ENCODE measurements at places on chromosomes 4 and X. TPM values are rescaled to one million over a fixed set of nuclear protein-coding genes. Genes with fewer than 3 reads are reported as not detected.

GRCh38 chrX:139287155-139287924 lies 243.2 kb upstream of the F9 start:
- no peak for DNase-seq
- no peak overlapping the region for H3K4me3 ChIP-seq
- H3K4me1 ChIP-seq = no peaks in the 10 kb centered on the region
- no peaks in the 10 kb centered on the region for H3K27me3 ChIP-seq
- no peak overlapping the region for H3K27ac ChIP-seq

TSPAN5 gene
- 13.8 TPM for total RNA-seq

DNA sequence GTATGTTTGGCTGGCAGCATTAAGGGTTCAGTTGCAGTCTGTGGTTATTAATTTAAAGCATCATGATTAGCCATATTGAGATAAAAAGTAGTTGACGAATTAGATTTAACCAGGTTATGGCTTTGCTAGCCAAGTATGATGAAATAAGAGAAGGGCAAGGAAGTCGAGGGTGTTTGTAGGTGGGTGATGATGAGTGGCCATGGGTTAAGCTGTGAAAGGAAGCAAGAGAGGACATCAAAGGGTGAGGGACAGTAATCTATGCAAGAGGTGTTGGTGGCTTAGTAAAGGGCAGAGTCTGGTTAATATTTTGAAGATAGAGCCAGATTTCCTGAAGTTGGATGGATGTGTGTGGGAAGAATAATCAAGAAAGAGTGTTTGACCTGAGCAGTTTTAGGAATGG lies 44.5 kb downstream of the STIM2 start:
- H3K27ac ChIP-seq = no peak overlapping the region
- peaks cover 18% of the 10 kb centered on the region for H3K4me1 ChIP-seq
- H3K27me3 ChIP-seq = no peaks in the 10 kb centered on the region

SLC10A6 gene
- 16.2 TPM for total RNA-seq

- no peaks in the 10 kb centered on the region for H3K36me3 ChIP-seq
- H3K4me3 ChIP-seq = no peak overlapping the region
- no peaks in the 10 kb centered on the region for H3K4me1 ChIP-seq
- no peak for DNase-seq
- H3K27ac ChIP-seq = no peak overlapping the region
Measured at GRCh38 chr4:5959211-5959982, 58.8 kb downstream of the C4orf50 start.
